ENCODE measurements at places on chromosomes 3 and 15.

- DNase-seq = no peak
These were observed 53.4 kb downstream of the FOXB1 start for GRCh38 chr15:60057554-60057953.

DNA sequence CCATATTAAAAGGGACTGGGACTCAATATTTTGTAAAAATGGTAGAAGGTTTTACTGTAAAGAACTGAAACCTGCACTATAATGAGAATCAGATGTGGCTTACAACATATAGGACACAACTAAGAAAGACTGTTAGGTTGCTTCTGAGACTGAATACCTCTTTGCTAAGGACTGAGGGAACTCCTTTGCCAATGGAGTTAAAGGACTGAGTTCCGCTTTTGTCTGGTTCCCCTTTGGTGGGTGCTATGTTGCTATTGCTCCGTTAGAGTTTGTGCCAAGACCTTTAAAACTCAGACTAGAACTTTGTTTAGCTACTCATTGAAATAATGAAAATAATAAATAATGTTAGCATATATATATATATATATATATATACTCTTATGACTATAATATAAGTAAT is 147.8 kb upstream of the KCNMB2 start:
- peak; percentile 41 for DNase-seq

GRCh38 chr3:146577662-146578061 is 27.5 kb downstream of the PLSCR5 start:
- peak; percentile 42 for DNase-seq

GRCh38 chr3:53830944-53831343 is 15.3 kb downstream of the CHDH start:
- DNase-seq = no peak

DNA sequence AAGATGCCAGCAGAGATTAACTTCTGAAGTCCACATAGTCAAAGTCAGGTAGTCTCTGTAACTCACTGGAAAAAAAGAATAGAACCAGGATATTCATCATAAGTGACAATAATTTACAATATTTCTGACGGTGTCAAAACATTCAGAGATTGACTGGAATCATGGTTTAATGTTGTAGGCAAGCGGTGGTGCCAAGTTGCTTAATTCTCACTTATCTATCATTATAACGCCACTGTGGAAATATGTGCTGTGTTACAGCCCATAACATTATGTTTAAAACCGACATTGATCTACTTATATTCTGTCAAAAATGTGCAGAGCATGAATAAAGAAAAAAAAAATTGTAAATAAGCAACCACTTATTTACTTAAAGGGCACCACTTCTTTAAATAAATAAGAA is 801.7 kb downstream of the DIPK2A start:
- no peak for DNase-seq

DNA sequence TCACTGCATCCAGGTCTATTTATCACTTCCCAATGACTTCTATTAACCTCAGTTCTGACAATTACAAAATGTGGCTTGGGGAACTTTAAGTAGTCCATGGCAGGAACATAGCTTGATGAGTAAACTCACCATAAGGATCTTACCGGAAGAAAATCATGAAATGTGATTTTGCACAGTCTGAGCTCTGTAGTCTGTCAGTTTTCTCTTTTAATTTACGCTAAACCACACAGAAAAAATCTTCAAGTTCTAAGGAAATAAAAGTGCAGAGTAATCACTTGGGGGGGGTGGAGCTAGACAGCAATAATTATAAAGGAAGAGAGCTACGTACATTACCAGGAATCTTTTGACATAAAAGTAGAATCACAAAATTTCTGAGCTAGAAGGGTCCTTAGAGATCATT is 9.2 kb downstream of the TBC1D5 start:
- DNase-seq = no peak

GRCh38 chr3:52232279-52233107 is 6.5 kb downstream of the TWF2 start:
- peak; percentile 16 for DNase-seq

DNA sequence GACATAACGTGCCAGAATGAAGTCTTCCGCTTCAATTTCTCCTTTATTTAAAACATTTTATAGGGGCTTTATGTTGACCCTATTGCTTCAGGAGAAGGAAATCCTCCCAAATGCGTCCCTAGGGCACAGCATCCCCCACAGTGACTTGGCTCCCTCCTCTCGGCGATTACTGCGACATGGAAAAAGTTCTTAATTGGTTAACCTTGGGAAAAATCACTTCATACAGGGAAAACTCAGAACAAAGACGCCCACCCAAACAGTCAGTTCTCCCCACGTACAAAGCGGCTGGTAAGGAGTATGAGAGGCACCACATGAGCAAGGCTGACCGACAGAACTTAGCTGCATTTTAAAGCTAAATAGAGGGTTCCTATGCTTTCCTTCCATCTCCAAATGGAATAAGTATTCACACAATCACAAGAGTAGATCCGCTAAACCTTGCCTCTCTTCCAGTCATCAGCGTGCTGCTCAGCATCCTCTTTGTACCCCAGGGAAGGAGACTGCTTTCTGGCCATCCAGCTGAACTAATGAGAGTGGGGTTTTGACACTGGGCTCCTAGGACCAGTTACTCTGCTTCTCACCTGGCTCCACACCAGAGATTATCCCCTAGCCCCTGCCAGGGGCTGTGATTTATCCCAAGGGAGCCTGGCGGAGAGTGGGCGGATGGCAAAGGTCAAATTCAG is 415.3 kb upstream of the WNT5A start:
- no peak for DNase-seq

DNA sequence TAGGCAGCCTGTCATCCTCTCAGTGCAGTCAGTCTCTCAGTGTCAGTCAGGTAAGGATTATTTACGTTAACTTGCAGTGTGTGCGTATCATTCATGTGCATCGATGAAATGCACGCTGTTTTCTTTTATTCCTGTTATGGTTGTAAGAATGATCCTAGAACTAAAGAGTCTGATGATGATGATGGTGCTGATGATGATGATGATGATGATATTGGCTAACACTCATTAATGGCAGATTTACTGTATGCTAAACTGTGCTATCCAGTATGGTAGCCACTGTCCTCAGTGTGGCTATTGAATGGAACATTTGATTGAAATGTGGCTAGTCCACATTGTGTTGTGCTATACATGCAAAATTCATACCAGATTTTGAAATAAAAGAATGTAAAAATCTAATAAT is 39.4 kb downstream of the FANCI start:
- no peak for DNase-seq

GRCh38 chr3:145243875-145244274 is 917.1 kb downstream of the PLOD2 start:
- DNase-seq = no peak
